ENCODE measurements at places on chromosomes 5 and 9. TPM values are rescaled to one million over a fixed set of nuclear protein-coding genes. Genes with fewer than 3 reads are reported as not detected.
A peak's percentile ranks its signal among the peaks of the same experiment; 100 is the strongest.

C1QTNF3 gene
- total RNA-seq: 131 TPM

IER5L gene
- total RNA-seq: 7.2 TPM

CYLC2 gene
- total RNA-seq: not detected

CD14 gene
- 32.1 TPM for total RNA-seq

FUBP3 gene
- total RNA-seq: 27.4 TPM

TEX48 gene
- total RNA-seq: not detected

IL5 gene
- total RNA-seq: not detected

SV2C gene
- under 0.01 TPM for total RNA-seq

KCNN2 gene
- 4.7 TPM for total RNA-seq

DNA sequence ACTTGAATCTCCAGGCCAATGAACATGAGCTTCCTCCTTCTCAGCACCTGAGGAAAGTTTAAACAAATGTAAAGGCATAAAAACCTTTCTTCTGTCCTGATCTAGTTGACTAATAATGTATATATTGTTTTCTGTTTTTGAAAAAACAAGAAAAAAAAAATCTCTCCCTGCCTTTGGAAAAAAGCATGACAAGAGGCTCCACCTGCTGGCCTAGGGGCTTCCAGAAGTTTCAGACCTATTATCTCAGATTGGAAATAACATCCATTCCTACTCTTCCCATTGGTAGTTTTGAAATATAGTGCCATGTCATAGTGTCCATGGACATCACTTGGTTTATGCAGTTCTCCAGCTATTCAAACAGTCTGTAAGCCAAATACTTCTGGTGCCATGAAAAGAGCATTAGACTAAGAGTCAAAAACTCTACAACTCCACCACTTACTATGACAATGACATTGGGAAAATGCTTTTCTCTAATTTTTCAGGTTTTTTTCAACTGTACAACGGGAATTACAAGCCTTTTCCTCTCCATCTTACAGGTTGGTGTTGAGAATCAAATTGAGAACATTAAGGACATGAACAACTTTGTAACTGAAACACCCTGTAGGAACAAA is 409.6 kb upstream of the MPDZ start:
- no peaks in the 10 kb centered on the region for H3K36me3 ChIP-seq
- peak; percentile 60 for DNase-seq
- peaks cover 6% of the 10 kb centered on the region for H3K4me1 ChIP-seq
- no peaks in the 10 kb centered on the region for H3K27me3 ChIP-seq

GRCh38 chr9:38292480-38292879 is 100.0 kb upstream of the ALDH1B1 start:
- peaks cover 10% of the 10 kb centered on the region for H3K4me1 ChIP-seq
- H3K4me3 ChIP-seq: no peak overlapping the region
- no peaks in the 10 kb centered on the region for H3K36me3 ChIP-seq
- no peaks in the 10 kb centered on the region for H3K27me3 ChIP-seq

- H3K36me3 ChIP-seq: no peaks in the 10 kb centered on the region
- H3K4me3 ChIP-seq: no peak overlapping the region
- no peaks in the 10 kb centered on the region for H3K4me1 ChIP-seq
- H3K27me3 ChIP-seq: no peaks in the 10 kb centered on the region
- H3K27ac ChIP-seq: no peak overlapping the region
Measured at GRCh38 chr5:87081511-87082372, 185.9 kb upstream of the RASA1 start.

DNA sequence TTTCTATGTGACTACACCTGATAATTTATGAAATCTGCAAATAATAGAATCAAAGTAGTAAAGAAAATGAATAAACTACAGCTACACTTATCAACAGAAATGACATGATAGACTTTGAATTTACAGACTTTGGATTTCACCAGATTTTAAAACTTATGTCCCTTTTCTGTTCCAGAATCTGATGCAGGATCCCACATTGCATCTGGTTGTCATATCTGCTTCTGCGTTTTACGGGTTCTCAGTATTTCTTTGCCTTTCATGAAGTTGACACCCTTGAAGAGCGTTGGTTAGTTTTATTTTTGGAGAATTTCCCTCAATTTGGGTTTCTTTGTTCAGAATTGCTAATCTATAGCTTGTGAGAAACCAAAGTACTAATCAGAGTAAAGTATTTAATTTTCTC is 174.9 kb upstream of the ADCY2 start:
- no peak for DNase-seq
- no peak overlapping the region for H3K4me3 ChIP-seq
- H3K4me1 ChIP-seq: no peaks in the 10 kb centered on the region
- no peaks in the 10 kb centered on the region for H3K27me3 ChIP-seq
- H3K36me3 ChIP-seq: no peaks in the 10 kb centered on the region
- H3K27ac ChIP-seq: no peak overlapping the region

DNA sequence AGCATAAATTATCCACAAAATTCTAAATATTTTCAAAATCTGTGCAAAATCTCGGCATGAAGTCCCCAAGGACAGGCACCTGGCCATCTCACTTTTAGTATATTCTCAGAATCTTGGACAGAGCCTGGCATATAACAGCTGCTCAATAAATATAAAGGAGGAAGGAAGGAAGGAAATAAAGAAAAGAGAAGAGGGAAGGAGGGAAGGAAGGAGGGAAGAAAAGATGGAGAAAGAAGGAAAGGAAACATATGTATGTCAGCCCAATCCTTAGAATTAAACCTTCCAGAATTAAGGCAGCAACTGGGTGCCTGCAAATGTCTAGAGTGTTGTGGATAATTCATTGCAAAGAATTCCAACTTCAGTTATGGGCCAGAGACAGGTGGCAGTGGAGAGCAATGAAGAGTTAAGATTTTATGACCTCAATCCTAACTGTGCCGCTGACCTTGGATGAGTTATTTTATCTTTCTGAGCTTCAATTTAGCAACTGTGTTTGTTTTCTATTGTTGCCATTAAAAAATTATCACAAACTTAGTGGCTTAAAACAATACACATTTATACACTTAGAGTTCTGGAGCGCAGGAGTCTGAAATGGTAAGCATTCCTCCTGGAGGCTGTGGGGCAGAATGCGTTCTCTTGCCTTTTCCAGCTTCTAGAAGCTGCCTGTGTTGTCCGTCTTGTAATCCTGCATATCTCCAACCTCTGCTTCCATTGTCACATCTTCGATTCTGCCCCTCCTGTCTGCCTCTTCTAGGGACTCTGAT is 200.9 kb upstream of the MSX2 start:
- H3K27me3 ChIP-seq: peaks cover 12% of the 10 kb centered on the region
- H3K4me3 ChIP-seq: no peak overlapping the region
- no peak overlapping the region for H3K27ac ChIP-seq
- H3K4me1 ChIP-seq: no peaks in the 10 kb centered on the region
- H3K36me3 ChIP-seq: no peaks in the 10 kb centered on the region

- H3K27ac ChIP-seq: no peak overlapping the region
- H3K4me3 ChIP-seq: peak overlapping the region; percentile 49
- DNase-seq: no peak
- peaks cover 20% of the 10 kb centered on the region for H3K4me1 ChIP-seq
- peaks cover 60% of the 10 kb centered on the region for H3K27me3 ChIP-seq
- H3K36me3 ChIP-seq: peaks cover 4% of the 10 kb centered on the region
Measured at GRCh38 chr5:136193322-136193935, 467 bp upstream of the SMIM32 start.

- no peak overlapping the region for H3K27ac ChIP-seq
- no peak overlapping the region for H3K4me3 ChIP-seq
- DNase-seq: peak; percentile 44
- no peaks in the 10 kb centered on the region for H3K36me3 ChIP-seq
Measured at GRCh38 chr5:111472579-111472978, 39.8 kb downstream of the STARD4 start.

- H3K4me1 ChIP-seq: peaks cover 10% of the 10 kb centered on the region
- DNase-seq: no peak
- H3K27ac ChIP-seq: no peak overlapping the region
- H3K4me3 ChIP-seq: no peak overlapping the region
- peaks cover 15% of the 10 kb centered on the region for H3K36me3 ChIP-seq
Measured at GRCh38 chr5:62333250-62333794, 27.3 kb downstream of the KIF2A start.

DNA sequence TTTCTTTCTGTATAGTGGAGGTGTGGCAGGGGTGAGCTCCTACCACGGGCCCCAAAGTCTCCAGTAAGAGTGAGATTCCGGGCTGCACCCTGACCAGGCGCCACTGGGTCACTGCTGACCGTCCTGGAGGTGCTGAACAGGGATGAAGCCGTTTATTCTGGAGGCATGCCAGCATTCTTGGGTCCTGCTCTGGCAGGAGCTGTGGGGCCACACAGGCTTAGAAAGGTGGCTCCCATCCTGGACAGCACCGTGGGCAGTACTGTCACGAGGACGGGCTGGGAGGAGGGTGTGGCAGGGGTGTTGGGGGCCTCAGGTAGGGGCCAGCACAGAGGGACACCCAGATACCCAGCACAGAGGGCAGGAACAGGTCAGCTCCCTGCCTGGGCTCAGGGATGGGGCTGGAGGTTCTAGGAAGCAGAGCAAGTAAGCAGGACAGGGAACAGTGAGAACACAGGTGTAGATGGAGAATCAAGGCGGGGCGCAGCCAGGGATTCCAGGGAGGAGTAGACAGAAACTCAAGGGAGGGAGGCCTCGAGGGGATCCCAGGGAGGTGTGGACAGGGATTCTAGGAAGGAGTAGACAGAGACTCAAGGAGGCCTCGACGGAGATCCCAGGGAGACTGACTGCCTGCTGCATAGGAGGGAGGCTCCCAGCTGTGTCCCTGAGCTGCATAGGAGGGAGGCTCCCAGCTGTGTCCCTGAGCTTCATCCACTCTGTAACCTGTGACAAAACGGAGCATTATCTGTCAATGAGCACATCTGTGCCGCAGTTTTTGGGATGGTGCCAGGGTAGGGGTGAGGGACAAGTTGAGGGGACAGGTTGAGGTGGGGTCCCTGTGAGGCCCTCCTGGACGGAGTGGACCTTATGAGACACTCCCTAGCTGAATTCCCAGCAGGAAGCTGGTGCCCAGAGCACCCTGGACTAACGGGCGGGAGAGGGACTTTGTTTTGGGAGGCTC is 1.1 kb upstream of the PLEKHG4B start:
- no peak overlapping the region for H3K27ac ChIP-seq
- peaks cover 57% of the 10 kb centered on the region for H3K27me3 ChIP-seq
- no peak overlapping the region for H3K4me3 ChIP-seq

DNA sequence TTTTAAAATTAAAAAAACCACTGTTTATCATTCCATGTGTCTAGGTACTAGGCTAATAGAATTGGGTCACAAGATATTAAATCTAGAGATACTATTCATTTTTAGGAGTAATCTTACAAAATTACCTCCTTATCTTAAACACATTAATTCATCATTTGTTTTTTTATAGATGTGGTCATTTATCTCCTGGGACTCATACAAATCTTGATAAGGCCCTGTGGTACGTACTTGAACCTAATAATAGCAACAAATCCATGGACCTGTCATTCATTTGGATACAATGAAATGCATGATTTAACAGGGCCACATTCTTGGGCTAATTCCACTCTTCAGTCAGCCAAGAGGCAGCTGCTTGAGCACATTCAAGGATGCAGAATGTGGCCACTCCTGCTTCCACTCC is 66.4 kb upstream of the MARCHF11 start:
- H3K4me1 ChIP-seq: no peaks in the 10 kb centered on the region
- H3K4me3 ChIP-seq: no peak overlapping the region
- no peak overlapping the region for H3K27ac ChIP-seq
- no peak for DNase-seq
- no peaks in the 10 kb centered on the region for H3K36me3 ChIP-seq

- no peaks in the 10 kb centered on the region for H3K36me3 ChIP-seq
- H3K4me3 ChIP-seq: no peak overlapping the region
- peaks cover 26% of the 10 kb centered on the region for H3K4me1 ChIP-seq
- peaks cover 42% of the 10 kb centered on the region for H3K27me3 ChIP-seq
- no peak for DNase-seq
- H3K27ac ChIP-seq: no peak overlapping the region
Measured at GRCh38 chr9:89175828-89176261, 2.8 kb downstream of the SHC3 start.

DNA sequence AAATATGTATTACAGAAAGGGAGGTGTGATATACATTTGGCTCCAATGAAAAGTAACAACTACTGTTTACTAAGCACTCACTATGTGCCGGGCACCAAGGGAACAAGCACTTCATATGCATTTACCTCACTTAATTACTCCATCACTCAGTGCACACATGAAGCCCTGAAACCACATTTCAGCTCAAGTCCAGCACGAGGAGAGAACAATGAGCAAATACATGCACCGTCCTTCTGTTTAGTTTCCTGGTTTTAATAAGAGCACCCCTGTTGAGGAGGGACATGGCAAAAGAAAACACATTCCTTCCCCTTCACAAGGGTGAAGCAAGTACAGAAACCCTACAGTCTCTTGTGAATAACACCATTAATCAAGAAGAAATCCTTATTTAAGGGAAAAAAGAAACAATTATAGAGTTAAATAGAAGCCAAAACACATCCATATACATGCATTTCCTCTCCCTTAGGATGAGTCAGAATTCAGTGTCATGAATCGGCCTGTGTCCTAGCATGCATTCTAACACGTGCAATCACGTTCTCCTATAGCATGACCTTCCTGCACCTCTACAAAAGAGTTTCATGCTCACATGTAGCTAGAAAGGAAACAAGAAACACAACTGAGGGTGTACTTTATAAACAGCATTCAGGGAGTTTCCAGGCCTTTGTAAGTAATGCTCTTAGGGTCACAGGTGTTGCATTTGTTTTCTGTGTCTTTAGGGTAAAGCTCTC is 411.6 kb downstream of the BNC2 start:
- H3K36me3 ChIP-seq: no peaks in the 10 kb centered on the region
- H3K27me3 ChIP-seq: no peaks in the 10 kb centered on the region
- DNase-seq: peak; percentile 64
- H3K27ac ChIP-seq: peak overlapping the region; percentile 4

GRCh38 chr5:123960526-123960925 is 448.5 kb downstream of the CSNK1G3 start:
- DNase-seq: no peak
- H3K4me3 ChIP-seq: no peak overlapping the region

- H3K27ac ChIP-seq: no peak overlapping the region
- no peak overlapping the region for H3K4me3 ChIP-seq
- no peaks in the 10 kb centered on the region for H3K36me3 ChIP-seq
- DNase-seq: no peak
Measured at GRCh38 chr5:13501176-13501575, 443.3 kb downstream of the DNAH5 start.

DNA sequence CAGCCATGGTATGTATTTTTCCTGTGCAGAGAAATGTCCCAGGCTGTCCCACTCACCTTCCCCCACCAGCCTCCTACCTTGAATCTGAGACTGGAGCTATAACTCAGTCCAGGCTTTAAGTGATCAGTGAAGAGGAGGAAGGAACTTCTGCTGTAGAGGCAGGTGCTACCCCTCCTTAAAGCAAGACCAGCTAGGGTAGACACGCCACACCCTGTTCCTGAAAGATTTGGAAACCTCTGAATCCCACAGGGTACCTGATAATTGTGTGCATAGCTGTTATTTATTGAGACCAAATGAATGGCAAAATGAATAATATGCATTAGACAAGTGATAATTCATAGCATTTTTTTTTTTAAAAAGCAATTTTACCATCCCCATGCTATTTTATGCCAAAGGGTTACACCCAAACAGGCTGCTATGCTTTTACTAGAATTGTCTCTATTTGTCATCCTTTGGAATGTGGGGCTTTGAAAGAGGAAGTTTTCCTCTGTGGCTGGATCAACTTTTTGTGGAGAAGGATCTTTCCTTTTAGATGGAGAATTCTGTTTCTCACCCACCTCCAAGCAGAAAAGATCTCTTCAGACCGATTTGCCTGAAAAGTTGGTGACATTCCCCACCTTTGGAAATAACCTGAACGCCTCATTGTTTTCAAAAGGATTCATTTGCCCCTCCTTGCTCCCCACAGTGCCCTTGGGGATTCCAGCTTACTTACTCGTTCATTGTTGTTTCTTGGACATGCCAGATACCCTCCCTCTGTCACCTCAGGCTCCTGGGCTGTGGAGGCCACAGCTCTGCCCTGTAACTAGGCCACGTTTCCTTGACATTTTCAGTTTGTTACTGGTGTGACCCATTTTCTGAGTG is 248.7 kb downstream of the NR3C1 start:
- H3K27me3 ChIP-seq: no peaks in the 10 kb centered on the region
- H3K4me1 ChIP-seq: peaks cover 21% of the 10 kb centered on the region
- peaks cover 7% of the 10 kb centered on the region for H3K36me3 ChIP-seq

All from muscle of leg (tissue), 16 donors.